Substantia nigra (tissue), 51 donors: ENCODE measurements at places on chromosomes 11 and 22.

DNA sequence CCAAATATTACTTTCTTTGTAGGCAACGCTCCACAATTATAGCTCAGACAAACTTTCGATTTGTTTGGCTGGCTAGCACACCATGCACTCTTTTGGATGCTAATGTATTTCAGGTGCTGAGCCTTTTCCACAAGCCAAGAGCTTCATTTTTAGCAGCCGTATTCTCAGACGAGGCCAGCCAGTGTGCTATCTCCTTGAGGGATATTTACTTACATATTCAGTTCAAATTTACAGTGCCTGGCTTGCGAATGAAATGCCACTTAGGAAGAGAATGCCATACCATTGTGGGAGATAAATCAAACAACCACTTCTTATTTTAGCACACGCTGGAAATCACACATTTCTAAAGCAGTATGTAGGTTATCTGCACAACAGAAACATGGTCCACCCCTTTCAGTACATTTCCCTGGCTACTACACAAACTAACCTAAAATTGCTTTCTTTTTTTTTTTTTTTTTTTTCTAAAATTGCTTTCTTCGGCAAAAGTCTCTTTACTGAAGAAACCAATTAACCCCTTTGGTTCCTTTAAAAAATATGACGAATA lies 236.9 kb downstream of the CADM1 start:
- no peak for DNase-seq

DNA sequence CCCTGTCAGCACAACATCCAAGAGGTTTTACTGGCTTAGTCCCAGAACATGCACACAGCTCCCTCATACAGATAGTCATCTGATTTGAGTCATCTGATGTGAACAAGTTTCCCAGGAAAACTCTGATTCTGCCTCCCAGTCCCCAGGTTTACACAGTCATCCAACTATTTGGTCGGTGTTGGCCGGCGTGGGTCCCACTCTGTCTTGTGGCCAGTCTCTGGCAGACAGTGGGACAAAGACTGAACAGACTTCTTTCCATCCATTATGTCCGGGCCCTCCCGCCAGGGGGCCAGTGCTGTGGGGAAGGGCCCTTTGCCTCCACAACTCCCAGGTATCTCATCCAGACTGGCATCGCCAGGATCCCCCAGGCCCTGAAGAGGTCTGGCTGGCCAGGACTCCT lies 60.0 kb downstream of the BTG4 start:
- no peak for DNase-seq

- DNase-seq: no peak
These were observed 24.3 kb upstream of the MRGPRX2 start for GRCh38 chr11:19084661-19085315.

DNA sequence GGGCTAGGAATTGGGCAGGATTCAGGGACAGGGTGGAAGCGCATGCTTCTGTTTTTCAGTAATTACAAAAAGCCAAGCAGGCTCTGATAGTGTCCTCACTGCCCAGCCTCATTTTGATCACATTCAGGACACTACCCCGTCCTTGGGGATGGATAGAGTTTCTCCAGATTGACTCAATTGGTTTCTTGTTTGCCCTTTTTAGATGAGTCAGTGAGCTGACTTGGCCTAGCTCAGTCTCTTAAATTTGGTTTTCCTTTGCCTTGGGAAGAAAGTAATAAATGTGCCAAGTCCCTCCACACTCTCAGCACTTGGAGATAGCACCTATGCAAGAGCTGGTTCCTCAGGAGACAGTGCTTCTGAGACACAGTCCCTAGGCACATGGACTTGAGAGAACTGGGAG lies 25.5 kb downstream of the DKK3 start:
- DNase-seq: no peak

DNA sequence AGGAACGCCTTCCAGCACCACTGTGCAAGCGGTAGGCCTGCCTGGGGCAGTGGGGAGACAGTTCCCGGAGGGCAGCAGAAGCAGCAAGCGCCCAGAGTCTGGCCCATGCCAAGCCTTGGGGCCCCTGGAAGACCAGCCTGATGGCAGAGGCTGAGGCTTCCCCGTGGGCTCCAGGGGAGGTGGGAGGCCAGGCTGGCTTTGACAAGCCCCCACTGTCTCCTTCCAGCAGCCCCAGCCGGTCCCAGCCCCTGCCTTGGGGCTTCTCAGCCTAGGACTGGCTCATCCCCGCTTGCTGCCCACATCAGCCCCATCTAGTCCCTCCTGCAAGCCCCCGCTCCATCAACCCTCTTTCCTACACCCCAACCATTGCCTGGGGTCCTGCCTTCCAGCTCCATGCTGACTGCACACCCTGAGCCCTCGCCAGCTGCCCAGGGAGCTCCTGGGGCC lies 46.7 kb downstream of the IGF2 start:
- no peak for DNase-seq
